Activated gamma-delta T cell (primary cell): ENCODE measurements at places on chromosomes 11 and 22.

GRCh38 chr22:40512426-40513136 lies 123.9 kb downstream of the MRTFA start:
- DNase-seq, result no peak

DNA sequence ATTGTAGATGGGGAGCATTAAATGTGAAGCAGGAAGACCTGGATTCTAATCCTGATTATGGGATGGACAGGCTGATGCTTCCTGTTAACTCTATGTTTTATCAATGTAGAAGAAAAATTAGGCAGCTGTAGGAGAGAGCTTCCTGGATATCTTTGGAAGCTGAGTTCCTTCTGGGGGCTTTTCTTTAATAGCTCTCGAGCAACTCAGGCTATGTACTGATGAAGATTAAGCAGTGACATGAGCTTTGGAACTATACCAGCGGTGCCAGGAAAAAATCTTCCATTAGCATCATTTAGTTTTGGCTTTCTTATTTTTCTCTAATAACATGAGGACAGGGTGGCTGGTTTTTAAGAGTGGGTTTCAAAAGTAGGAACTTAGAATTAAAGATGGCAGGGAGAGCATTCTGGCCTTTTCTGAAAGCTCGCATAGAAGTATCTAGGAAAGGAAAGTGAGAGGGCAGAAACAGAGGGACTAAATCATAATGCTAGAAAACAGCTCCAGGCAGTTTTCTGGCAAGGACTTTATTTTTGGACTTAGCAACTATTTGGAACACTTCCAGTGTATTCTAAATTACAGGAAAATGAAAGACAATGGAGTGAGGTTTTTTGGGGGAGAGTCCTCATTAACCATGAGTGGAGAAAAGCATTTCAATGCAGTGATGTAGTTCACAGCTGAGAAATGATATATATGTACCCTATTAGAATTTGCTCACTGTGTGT lies 69.2 kb upstream of the RRM1 start:
- DNase-seq, result no peak

- no peak for DNase-seq
Measured at GRCh38 chr11:120908461-120909181, 115.3 kb upstream of the TBCEL start.

- no peak for DNase-seq
Measured at GRCh38 chr11:7646866-7647265, 26.4 kb downstream of the CYB5R2 start.

GRCh38 chr11:94586978-94587377 lies 19.8 kb downstream of the PIWIL4 start:
- DNase-seq, result no peak

DNA sequence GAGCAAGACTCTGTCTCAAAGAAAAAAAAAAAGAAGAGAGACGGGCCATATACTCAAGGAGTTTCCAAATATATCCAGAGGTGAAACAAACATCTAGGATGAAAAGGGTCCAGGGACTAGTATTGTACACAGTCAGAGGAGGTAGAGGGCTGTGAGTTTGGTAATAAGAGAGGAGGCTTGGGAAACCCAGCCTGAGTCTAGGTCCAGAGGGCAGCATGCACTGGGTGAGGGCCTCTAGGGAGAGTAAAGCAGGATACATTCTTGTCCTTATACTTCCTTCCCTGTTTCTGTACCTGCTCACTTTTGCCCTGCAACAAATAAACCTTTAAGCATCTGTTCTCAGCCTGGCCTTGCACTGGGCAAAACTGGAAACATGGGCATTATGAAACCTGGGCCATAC lies 31.5 kb downstream of the STIM1 start:
- DNase-seq, result no peak

DNA sequence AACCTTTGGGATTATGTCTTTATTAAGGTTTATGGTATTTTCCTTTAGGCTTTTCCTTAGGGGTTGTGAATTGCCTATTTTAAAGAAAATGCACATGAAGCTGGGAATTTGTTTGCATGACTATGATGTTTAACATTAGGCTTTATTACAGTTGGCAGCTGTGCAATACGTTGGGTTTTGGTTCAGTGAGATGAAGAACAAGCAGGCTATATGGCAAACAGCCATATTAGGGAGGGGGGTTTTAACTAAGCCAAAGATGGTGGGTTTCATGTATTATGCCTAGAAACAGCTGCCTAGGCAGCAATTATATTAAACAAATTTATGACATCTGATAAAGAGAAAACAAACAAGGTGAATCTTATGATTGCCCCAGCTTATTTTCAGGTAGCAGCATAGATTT lies 880.8 kb downstream of the FAM181B start:
- DNase-seq, result no peak

GRCh38 chr11:3835751-3836150 lies 5.0 kb downstream of the RHOG start:
- no peak for DNase-seq

DNA sequence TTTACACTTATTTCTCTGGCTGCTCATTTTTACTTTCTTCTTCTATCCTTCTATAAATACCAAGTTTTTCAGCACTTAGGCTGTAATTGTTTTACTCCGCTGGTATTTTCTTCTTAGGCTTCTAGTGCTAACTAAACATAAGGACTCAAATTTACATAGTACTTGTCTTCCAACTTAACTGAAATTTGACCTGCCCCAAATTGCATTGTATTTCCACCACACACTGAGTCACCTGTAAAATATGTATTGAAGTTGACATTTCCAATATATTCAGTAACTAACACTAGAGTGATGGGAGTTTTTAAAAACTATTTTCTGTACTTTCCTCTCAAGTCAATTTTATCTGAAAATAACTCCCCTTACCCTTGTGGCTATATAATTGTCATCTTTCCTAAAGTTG lies 1794.1 kb upstream of the RAG2 start:
- DNase-seq, result no peak

DNA sequence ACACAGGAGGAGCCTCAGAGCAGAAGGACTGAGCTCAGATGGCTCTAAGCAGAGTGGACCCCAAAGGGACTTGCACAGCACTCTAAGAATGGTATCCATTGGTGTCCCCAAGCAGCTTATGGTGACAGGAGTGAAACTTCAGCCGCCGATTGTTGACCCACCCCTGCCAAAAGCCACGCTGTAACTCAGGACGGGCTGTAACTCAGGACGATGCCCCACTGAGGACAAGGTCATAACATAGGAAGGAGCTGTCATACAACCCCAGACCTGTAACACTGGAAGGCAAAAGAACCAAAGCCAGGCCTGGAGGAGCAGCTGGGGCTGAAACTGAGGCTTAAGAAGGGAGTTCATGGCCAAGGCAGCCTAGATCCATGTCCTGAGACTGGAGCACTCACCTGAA lies 14.2 kb downstream of the CD59 start:
- no peak for DNase-seq

DNA sequence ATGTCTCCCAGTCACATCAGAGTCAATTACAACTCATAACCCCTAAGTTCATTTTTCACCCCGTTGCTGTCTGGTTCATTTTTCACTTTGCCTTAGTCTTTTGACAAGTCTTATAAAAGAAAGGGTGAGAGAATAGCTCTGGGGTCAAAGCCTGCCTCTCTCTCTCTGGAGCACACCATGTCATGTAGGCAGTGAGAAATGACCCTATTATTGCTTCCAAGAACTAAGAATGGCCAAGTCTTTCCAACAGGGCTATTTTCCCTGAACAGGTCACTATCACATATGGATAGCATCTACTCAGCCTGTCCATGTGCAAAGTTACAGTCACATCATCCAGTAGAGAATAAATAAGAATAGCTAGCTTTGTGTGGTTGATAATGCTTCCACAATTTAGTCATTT lies 655.5 kb upstream of the LRRC4C start:
- no peak for DNase-seq

DNA sequence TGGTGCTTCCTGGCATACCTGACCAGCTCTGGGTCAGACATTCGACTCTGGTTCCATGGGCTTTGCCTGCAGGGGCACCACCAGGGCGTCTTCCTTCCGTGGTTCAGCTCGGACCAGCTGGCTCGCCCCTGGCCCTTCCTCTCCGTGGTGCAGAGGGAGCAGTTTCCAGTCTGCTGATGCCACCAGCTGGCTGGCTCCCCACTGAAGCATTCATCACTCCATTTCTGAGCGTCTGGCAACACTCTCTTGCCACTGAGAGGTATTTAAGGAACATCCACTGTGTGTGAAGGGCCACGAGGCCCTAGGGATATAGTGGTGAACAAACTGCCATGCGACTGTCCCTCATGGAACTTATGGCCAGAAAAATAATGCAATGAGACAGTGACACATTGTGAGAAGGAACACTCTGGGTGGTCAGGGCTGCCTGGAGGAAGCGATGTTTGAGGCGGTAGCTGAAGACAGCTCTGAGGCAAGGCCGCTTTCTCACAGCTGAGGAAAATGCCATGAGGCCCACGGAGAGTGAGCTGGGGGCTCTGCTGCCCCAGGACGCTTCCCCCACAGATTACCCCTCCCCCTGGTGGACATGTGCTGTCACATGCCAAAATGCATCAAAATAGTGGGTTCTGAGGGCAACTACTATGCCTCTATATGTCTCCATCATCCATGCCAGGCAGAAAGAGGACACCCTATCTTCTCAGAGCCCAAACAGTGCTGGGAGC lies 44.9 kb upstream of the ARFGAP3 start:
- no peak for DNase-seq

- no peak for DNase-seq
Measured at GRCh38 chr11:46738887-46739286, 19.9 kb downstream of the F2 start.

DNA sequence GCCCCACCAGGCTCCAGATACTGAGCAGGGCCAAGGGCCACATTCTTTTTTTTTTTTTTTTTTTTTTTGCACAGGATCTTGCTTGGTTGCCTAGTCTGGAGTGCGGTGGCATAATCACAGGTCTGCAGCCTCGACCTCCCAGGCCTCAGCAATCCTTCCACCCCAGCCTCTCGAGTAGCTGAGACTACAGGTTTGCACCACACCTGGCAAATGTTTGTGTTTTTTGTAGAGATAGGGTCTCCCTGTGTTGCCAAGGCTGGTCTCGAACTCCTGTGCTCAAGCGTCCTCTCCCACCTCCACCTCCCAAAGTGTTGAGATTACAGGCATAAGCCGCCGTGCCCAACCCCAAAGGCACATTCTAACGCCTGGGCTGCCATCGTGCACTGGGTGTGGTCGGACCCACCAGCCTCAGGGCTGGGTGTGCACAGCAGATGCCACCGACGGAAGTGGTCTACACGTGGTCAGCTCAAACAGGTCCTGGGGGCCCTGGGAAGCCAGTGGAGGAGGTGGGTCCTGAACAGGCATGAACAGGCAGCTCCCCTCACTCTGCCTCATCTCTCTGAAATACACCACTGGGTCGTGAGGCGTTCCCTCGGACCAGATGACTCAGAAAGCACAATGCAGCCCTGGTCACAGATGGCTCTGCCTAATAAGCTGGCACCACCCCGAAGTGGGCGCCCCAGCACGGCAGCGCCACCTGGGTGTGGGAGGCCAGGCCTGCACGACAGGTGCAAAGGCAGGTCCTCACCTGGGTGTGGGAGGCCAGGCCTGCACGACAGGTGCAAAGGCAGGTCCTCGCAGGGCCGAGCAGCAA lies 5.1 kb upstream of the B4GALNT4 start:
- peak; percentile 45 for DNase-seq

DNA sequence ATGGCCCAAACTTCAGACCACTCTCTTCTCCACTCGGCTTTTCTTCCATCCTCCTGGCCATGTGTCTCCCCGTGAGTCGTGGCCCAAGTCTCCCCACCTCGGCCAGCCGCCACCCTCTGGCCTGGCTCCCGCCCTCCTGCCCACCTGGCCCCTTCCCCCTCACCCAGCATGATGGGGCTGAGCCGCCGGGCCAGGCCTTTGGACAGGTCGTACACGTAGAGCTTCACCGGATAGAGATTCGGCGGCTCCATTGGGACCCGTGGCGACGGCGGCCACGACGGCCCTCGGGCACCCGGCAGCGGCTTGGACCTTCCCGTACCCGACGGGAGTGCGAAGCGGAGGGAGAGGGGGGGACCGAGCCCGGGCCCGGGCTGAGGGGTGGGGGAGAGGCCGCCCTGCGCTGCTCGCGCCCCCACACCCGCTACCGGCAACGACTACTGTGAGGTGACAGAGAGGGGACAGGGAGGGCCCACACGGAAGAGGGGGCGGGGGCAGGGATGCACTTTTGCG lies at the start of gene DESI1:
DESI1 (minus strand) TSS at position 455 of the 510 bp plus-strand sequence; CDS start at position 251, 204 bp downstream.
- DNase-seq, result no peak

GRCh38 chr11:26028393-26028911 lies 303.5 kb upstream of the ANO3 start:
- DNase-seq, result no peak

DNA sequence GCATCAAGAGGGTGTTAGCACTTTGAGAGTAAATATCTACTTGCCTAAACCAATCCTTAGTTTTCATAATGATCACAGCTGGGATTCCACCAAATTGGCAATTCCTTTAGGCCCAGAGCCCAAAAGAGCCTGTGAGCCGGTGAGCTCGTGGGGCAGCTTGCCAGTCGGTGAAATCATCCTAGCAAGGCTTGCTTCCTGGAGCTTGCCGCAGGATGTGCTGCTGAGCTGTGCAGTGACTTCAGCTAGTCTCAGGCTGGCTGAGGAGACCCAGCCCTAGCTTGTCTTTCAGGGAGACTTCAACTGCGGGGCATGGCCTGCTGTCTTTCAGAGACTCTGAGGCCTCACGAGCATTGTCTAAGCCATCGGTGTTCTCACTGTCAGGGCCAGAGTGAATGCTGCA lies 73.6 kb upstream of the SUSD2 start:
- DNase-seq, result no peak

- no peak for DNase-seq
Measured at GRCh38 chr11:87035976-87036583, 1.7 kb upstream of the TMEM135 start.

DNA sequence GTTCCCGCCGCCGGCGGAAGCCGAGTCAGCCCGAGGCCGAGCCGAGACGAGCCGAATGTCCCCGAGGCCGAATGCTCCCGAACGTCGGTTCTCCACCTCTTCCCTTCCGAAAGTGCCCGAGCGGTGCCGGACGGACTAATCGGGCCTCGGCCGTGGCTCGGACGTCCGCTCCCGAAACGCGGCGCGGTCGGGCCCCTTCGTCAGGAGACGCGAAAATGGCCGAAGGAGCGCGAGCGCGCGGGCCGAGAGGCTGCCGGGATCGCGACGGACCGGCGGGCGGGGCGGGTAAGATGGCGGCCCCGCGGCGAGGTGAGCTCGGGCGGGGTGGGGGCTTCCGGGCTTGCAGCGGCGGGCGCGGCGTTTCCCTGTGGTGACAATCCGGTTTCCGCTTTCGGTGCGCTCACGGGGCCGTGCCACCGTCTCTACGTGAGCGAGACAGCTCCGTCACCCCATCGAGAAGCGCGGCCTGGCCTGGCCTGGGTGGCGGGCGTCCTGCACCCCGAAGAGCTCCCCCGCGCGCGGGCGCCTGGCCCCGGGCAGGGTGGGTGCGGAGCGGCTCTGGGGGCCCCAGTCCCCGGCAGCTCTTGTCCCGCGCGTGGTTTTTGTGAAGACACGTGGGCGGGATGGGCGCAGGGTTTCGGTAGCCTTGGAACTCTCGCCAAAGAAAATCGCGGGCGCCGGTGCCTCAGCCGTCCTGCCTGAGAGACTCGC lies at the start of gene TMEM80:
TMEM80 (plus strand) TSS at position 279 of the 711 bp plus-strand sequence; CDS start at position 291, 12 bp downstream.
- DNase-seq, result peak; percentile 96
